ENCODE measurements at places on chromosomes 12 and 14.

DNA sequence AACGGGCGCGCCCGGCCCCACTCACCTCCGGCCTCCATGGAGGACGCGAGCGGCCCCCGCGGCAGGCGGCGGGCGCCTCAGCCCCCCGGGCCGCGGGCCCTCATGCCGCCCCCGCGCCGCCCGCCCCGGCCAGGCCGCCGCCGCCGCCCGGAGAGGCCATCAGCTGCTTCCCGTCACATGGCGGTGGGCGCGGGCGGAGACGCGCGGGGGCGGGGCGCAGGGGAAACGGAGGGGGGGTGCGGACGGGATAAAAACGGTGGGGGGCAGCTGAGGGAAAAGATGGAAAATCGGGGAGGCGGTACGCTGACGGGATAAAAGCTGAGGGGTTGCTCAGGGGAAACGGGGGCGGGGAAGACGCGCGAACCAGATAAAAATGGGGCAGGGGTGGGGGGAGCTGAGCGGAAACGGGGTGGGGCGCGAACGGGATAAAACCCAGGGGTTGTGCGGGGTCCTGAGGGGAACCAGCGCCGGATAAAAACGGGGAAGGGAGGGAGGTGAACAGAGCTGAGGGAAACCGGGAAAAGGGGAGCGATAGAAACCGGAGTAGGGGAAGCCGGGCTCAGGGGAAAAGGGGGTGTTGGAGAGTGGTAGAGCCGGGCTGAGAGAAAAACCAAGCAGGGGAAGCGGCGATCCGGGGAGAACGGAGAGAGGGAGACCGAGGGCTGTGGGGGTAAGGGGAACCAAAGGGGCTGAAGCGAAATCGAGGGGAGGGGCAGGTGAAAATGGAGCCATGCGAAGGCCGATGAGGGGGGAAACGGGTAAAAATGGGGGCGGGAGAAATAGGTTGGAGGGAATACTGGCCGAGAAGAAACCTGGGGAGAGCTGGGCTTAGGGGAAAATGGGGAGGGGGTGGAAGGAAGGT is at the start of gene WSB2:
WSB2 (minus strand) TSS at position 169 of the 862 bp plus-strand sequence; CDS start at position 38, 131 bp downstream.
- no peak for DNase-seq

DNA sequence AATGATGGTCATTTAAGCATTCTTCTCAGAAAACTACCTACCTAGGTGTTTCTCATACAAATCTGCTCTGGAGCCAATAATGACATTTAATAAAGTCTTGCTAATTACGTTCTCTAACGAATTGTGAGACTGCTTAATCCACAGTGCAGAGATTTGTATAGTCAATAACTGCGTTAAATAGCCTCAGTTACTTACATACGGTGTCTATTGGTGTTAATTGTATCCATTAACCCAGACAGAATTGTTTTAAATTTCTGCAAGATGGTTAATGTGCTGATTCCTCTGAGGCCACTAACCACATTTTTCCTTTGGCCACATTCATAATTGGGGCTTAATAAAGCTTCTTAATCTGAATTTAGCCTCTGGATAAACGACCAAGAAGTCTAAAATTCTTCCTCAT is 171.7 kb downstream of the SLC41A2 start:
- no peak for DNase-seq

GRCh38 chr14:76696361-76696760 is 64.9 kb upstream of the VASH1 start:
- no peak for DNase-seq

- DNase-seq = no peak
These were observed 78.9 kb downstream of the PLEKHA5 start for GRCh38 chr12:19208456-19208855.

GRCh38 chr14:26863736-26864135 is 265.9 kb upstream of the NOVA1 start:
- no peak for DNase-seq

GRCh38 chr14:93903342-93904184 is 23.6 kb upstream of the FAM181A start:
- DNase-seq = no peak

GRCh38 chr12:102992297-102992696 is 34.8 kb downstream of the ASCL1 start:
- no peak for DNase-seq

DNA sequence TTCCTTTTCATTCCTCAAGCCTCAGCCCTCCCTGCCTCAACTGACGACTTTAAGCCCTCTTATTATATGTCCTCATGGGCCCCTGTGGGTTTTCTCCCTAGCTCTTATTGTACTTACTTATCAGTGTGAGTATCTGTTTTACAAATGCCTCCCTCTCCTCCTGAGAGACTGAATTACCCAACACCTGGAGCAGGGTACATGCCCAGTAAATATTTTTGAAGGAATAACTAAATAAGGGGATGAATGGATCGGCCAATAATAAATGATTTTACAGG is 95.8 kb upstream of the SLC35F4 start:
- DNase-seq = no peak

DNA sequence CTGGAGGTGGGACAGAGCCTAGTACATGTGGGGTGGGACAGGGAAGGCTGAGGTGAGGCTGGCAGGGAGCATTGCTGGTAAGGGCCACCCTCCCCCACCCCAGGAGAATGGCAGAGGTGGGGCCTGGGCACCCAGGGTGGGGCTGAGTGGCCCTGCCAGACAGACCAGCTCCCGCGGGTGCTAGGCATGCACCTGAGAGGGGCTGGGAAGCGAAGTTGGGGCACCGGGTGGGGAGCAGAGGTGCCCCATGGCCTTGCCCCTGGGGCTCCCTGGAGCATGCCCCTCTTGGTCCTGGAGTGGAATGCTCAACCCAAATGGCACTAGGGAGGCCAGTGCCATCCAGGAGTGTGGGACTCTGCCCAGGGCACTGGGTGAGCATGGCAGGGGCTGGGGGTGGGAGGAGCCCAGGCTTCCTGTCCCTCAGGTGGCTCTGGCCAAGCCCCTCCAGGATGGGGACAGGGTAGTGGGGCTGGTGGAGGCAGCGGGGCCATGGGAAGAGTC is 1.3 kb downstream of the TNFAIP2 start:
- DNase-seq = no peak

GRCh38 chr14:83714151-83714550 is 1815.8 kb upstream of the FLRT2 start:
- DNase-seq = no peak

DNA sequence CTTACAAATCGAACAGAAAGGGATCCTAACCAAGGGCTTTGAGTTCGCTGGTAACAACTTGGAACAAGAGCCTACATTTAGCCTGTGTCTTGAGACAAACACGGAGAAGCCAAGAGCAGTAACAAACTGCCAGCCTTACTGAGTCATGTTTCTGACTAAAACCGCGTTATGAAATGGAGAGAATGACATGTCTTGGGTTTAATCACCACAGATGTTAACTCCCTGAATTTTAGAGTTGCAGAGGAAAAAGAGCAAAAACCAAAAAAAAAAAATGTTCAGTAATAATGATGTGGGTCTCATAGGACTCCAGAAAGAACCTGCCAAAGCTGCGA is 1.0 kb downstream of the BLTP3B start:
- DNase-seq = no peak

GRCh38 chr12:71704920-71705319 is 19.0 kb downstream of the TMEM19 start:
- DNase-seq = no peak

DNA sequence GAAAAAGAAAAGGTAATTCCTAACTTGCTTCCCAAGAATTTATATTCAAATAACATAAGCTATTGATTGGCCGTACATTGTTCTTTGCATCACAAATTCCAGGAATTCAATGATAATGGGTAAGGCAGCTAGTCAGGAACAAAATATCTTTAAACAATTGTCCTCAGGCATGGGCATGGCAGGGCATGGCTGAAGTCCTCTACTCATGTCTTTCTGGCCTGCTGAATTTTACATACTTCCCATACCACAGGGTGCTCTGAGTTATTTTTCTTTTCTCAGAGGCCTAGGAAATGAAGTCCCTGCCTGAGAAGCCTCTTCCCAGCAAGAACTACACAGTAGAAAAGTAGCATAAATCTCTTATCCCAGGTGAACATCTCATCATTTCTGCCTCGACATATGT is 15.1 kb upstream of the DRAM1 start:
- DNase-seq = no peak

DNA sequence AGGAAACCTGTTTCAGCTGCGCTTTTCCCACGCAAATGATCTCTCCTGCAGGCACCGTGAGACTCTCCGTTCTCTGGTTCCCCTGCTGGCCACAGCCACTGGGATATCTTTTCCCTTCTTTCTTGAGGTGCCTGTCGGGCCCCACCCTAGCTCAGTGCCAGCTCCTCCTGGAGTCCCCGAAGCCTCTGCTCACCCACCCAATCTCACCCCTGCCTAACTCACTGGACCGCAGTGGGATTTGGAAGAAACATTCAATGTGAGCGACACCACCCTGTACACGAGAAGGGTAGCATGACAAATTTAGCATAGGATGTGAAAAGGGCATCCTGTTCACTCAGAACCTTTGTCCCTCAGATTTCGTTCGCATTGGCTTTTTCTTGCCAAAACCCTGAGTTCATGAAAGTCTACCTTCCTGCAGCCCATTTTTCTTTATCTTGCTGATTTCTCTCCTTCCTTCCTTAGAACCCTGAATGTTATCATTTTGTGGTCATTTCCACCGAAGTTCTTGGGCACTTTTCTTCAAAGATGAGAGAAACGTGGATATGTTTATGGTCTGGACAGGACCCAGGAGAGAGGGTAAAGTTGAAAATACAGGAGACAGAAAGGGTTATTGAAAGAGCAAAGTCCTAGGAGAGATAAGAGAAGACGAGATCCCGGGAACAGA is 63.6 kb upstream of the ELK3 start:
- no peak for DNase-seq

GRCh38 chr12:6376079-6376869 is 911 bp upstream of the SCNN1A start:
- DNase-seq = no peak

GRCh38 chr12:3275171-3276041 is 198.2 kb downstream of the TSPAN9 start:
- peak; percentile 6 for DNase-seq

- no peak for DNase-seq
These were observed 312.5 kb upstream of the FLRT2 start for GRCh38 chr14:85217412-85217811.

GRCh38 chr12:123945287-123946151 is 27.1 kb downstream of the CCDC92 start:
- DNase-seq = no peak

DNA sequence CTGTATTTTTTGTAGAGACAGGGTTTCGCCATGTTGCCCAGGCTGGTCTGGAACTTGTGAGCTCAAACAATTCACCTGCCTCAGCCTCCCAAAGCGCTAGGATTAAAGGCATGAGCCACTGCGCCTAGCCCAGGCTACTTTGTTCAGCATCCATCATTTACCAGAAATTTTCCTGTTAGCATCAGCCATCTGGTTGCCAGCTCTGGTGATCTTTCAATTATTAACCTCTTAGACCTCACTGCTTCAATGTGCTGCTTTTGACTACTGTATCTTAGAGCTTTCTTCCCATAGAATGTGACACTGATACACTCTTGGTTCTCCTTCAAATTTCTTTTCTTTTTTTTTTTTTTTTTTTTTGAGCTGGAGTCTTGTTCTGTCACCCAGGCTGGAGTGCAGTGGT is 5.4 kb upstream of the AMHR2 start:
- DNase-seq = no peak

- no peak for DNase-seq
These were observed 447.5 kb downstream of the PCNX1 start for GRCh38 chr14:71354801-71355200.

- DNase-seq = no peak
These were observed 26.8 kb downstream of the DGLUCY start for GRCh38 chr14:91140672-91141071.

Data from NCI-H1436 treated with DMSO at 0.1 percent for 48 hours (cell line).